Effector memory CD4-positive, alpha-beta T cell (primary cell): ENCODE measurements at places on chromosomes 16 and 17.

DNA sequence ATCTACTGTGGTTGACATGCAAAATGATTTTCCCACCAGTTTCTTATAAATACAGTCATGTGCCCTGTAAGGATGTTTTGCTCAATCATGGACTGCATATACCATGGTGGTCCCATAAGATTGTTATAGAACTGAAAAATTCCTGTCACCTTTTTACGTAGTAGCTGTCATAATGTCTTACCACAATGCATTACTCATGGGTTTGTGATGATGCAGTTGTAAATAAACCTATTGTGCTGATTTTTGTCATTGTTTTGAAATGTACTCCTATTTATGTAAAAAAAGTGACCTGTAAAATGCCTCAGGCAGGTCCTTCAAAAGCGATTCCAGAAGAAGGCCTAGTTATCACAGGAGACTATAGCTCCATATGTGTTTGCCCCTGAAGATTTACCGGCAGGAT lies 695.4 kb upstream of the KIF2B start:
- no peaks in the 10 kb centered on the region for H3K4me1 ChIP-seq
- no peaks in the 10 kb centered on the region for H3K27me3 ChIP-seq
- H3K4me3 ChIP-seq: no peak overlapping the region
- H3K36me3 ChIP-seq: no peaks in the 10 kb centered on the region

GRCh38 chr16:48913384-48913783 lies 303.4 kb upstream of the N4BP1 start:
- no peaks in the 10 kb centered on the region for H3K36me3 ChIP-seq
- no peaks in the 10 kb centered on the region for H3K27me3 ChIP-seq
- H3K4me1 ChIP-seq: no peaks in the 10 kb centered on the region
- H3K27ac ChIP-seq: no peak overlapping the region

DNA sequence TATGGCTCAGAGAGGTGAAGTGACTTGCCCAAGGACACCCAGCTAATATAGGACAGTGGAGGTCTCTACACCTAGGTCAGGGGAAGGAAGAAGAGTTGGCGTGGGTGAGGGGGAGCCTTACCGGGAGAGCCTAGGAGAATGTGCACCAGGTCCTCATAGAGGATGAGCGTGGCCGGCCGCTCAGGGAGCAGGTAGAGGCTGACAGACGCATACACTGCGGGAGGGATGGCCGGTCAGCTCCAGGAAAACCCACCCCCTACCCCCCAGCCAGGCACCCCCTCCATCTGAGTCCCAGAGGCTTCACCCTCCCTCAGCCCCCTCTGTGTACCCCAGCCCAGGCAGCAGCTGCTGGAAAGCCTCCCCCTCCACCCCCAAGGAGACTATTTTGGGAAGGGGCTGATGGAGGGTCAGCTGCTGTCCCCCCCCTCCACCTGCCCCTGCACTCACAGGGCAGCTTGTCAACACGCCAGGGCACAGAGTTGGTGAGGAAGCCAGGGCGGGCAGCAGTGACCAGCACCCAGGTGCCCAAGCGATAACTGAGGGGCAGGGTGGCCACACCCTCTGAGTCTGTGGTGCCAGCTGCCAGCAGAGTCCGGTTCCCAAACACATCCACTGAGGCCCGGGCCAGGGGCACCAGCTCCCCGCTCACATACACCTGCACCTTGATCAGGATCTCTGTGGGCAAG lies 4.1 kb downstream of the FAM171A2 start:
- H3K4me1 ChIP-seq: peaks cover 5% of the 10 kb centered on the region
- no peak overlapping the region for H3K4me3 ChIP-seq
- no peaks in the 10 kb centered on the region for H3K36me3 ChIP-seq
- H3K27ac ChIP-seq: no peak overlapping the region
- H3K27me3 ChIP-seq: peaks cover 11% of the 10 kb centered on the region

- peaks cover 88% of the 10 kb centered on the region for H3K36me3 ChIP-seq
- DNase-seq: no peak
- no peak overlapping the region for H3K4me3 ChIP-seq
- no peaks in the 10 kb centered on the region for H3K27me3 ChIP-seq
- H3K4me1 ChIP-seq: no peaks in the 10 kb centered on the region
These were observed 99.7 kb downstream of the CYTH1 start for GRCh38 chr17:78682363-78682762.

GRCh38 chr16:77171745-77172635 lies 19.0 kb upstream of the MON1B start:
- no peaks in the 10 kb centered on the region for H3K36me3 ChIP-seq
- H3K27me3 ChIP-seq: no peaks in the 10 kb centered on the region
- no peak overlapping the region for H3K27ac ChIP-seq

DNA sequence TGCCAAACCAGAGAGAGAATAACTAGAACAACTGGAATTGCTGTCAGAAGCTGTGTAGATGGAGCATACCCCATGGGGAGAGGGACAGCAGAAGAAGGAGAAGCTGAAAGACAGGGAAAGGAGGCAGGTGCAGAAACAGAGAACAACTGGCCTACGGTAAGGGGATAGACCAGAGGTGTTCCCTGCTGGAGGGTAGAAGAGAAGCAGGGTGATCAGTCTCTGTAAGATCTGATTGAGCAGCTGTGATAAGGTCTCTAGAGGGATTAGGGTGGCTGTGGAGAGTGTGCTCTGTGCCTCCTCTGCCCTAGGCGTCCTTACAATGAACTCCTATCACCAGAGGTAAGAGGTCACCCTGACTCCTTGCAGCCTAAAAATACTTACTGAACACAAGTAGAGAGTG lies 30.4 kb upstream of the HS3ST3B1 start:
- H3K36me3 ChIP-seq: no peaks in the 10 kb centered on the region
- no peaks in the 10 kb centered on the region for H3K4me1 ChIP-seq
- no peak overlapping the region for H3K4me3 ChIP-seq
- DNase-seq: no peak
- no peaks in the 10 kb centered on the region for H3K27me3 ChIP-seq
- no peak overlapping the region for H3K27ac ChIP-seq

GRCh38 chr17:44211281-44212265 lies 7.9 kb downstream of the UBTF start:
- no peaks in the 10 kb centered on the region for H3K27me3 ChIP-seq
- H3K36me3 ChIP-seq: peaks cover 82% of the 10 kb centered on the region
- no peak overlapping the region for H3K4me3 ChIP-seq
- H3K4me1 ChIP-seq: peaks cover 38% of the 10 kb centered on the region
- H3K27ac ChIP-seq: no peak overlapping the region
- DNase-seq: no peak

- no peak overlapping the region for H3K27ac ChIP-seq
- no peak overlapping the region for H3K4me3 ChIP-seq
- H3K36me3 ChIP-seq: no peaks in the 10 kb centered on the region
These were observed 23.3 kb downstream of the CPNE2 start for GRCh38 chr16:57115514-57116182.

- peak; percentile 82 for DNase-seq
- H3K4me3 ChIP-seq: no peak overlapping the region
- no peaks in the 10 kb centered on the region for H3K36me3 ChIP-seq
- H3K27ac ChIP-seq: peak overlapping the region; percentile 59
- H3K27me3 ChIP-seq: no peaks in the 10 kb centered on the region
- H3K4me1 ChIP-seq: peaks cover 43% of the 10 kb centered on the region
These were observed 14.8 kb downstream of the TRARG1 start for GRCh38 chr17:1294157-1294717.

- DNase-seq: no peak
- peaks cover 5% of the 10 kb centered on the region for H3K4me1 ChIP-seq
- H3K27ac ChIP-seq: no peak overlapping the region
- H3K4me3 ChIP-seq: no peak overlapping the region
- H3K36me3 ChIP-seq: no peaks in the 10 kb centered on the region
- no peaks in the 10 kb centered on the region for H3K27me3 ChIP-seq
These were observed 585 bp upstream of the KRT36 start for GRCh38 chr17:41490000-41490990.

DNA sequence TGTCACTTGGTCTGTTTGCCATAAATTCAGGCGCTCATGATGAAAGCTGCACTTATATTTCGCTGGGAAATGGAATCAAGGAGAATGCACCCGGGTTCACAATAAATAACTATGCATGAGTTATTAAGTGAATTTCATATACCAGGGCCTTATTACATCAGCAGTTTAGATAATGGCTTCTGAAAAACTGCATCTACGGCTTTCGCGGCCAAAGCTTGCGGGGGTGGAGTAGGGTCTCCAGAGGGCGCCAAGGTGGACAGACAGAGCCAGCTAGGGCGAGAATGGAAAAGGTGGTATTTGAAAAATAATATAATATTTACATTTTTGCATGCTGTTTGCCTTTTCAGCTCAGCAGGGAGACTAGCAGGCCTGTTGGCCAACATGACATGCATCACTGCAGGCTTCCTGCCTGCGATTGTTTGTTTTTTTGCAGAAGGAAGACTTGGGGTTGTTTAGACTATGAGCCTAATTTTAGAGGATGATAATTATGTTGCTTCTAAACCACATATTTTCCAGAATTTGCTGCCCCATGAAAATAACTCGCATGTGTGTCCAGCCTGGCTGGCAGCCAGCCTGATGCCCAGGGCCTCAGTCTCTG lies 173.8 kb upstream of the IRX3 start:
- H3K27ac ChIP-seq: no peak overlapping the region
- H3K36me3 ChIP-seq: no peaks in the 10 kb centered on the region
- H3K27me3 ChIP-seq: no peaks in the 10 kb centered on the region
- H3K4me1 ChIP-seq: no peaks in the 10 kb centered on the region
- no peak overlapping the region for H3K4me3 ChIP-seq
